ENCODE measurements at places on chromosomes 4 and X.

DNA sequence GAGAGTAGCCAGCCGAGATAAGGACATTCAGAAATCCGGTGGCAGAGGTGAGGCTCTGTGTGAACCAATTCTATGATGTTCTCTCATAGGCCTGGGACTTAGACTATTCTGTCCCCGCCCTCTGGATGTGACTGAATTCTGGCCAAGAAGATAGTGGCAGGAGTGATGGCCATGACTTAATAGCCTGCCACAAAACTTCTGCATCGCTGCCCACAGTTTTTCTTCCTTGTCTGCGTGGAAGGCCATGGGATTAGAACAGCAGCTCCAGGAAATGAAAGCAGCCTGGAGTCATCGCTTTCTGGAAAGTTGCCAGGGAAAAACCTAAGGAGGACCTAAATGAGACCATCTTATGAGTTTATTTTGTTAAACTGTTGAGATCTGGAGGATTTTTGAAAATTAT lies 134.7 kb downstream of the F11 start:
- no peak for DNase-seq

DNA sequence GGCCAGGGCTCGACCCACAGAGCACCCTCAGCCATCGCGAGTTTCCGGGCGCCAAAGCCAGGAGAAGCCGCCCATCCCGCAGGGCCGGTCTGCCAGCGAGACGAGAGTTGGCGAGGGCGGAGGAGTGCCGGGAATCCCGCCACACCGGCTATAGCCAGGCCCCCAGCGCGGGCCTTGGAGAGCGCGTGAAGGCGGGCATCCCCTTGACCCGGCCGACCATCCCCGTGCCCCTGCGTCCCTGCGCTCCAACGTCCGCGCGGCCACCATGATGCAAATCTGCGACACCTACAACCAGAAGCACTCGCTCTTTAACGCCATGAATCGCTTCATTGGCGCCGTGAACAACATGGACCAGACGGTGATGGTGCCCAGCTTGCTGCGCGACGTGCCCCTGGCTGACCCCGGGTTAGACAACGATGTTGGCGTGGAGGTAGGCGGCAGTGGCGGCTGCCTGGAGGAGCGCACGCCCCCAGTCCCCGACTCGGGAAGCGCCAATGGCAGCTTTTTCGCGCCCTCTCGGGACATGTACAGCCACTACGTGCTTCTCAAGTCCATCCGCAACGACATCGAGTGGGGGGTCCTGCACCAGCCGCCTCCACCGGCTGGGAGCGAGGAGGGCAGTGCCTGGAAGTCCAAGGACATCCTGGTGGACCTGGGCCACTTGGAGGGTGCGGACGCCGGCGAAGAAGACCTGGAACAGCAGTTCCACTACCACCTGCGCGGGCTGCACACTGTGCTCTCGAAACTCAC lies 3.6 kb downstream of the MID1IP1 start:
- peak; percentile 40 for DNase-seq

- DNase-seq: no peak
Observed at GRCh38 chr4:109444182-109444844, 10.7 kb downstream of the SEC24B start.

- DNase-seq: no peak
Observed at GRCh38 chr4:8606476-8606875, 13.9 kb downstream of the CPZ start.

DNA sequence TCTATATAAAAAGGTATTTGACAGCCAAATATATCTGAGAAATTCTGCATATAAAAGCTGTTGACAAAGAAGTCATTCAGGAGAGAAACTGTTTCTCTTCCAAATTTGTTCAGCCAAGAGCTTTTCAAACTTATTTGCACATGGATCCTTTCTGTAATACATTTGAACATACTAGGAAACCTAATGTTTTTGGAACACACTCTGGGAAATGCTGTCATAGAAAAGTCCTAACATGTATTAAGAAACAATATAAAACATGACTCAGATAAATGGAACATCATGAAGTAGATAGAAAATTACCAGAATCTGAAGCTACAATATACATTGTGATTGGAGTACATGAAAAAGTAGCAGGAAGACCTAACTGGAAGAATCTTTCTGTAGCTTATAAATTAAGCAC lies 781.5 kb upstream of the EPHA5 start:
- no peak for DNase-seq

DNA sequence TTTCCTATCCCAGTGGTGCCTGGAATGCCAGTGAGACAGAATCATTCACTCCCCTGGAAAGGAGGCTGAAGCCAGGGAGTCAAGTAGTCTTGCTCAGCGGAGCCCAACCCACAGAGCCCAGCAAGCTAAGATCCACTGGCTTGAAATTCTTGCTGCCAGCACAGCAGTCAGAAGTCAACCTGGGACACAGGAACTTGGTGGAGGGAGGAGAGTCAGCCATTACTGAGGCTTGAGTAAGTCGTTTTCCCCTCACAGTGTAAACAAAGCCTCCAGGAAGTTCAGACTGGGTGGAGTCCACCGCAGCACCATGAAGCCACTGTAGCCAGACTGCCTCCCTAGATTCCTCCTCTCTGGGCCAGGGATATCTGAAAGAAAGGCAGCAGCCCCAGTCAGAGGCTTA lies 283.2 kb upstream of the CPEB2 start:
- no peak for DNase-seq

GRCh38 chr4:76601791-76602190 lies 166.8 kb downstream of the SHROOM3 start:
- DNase-seq: no peak

DNA sequence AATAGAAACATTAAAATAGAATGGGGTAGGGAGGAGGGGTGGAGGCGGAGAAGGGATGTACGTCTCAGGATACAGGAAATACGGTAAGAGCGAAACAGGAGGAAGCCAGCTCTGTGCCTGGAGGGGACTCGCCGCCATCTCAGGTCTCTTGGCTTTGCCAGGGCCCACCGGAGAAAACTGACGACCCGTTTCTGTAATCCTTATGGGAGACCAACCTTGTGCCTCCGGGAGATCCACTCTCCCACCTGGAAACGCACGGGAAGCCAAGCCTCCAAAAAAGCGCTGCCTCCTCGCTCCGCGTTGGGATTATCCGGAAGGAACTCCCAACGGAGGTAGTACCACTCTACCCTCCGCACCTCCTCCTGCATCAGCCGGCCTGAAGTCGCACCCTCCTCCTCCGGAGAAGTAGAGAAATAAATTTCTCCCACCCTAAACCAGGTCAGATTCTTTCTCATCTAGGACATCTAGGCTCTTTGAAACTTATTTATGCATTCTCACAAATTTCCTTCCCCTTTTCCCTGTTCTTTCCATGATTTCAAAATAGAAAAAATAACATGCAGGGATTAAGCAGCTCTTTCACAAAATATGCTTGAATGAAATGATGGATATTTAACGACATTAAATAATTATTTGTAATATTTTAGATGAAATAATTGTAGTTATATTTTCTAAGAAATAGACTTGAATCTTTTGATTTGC lies at the start of gene NBDY:
NBDY (plus strand) TSS at position 92 of the 699 bp plus-strand sequence; CDS start at position 203, 111 bp downstream.
- DNase-seq: peak; percentile 75

DNA sequence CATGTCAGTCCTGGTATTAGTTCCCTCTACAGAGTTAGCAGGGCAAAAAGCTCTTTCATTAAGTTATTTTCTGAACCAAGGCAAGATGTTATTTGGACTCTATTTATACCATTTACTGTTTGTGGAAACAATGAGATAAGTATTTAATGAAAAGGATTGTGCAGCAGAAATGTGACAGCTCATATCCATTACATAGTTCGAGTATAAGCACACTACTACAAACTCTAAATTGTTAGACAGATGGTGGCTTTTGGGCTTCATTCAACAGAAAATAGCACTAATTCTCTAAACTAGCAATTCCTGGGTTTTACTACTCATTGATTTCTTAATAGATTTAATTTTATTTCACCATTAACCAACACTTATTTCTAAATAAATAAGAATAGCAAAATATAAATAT lies 95.2 kb upstream of the ANK2 start:
- DNase-seq: no peak

DNA sequence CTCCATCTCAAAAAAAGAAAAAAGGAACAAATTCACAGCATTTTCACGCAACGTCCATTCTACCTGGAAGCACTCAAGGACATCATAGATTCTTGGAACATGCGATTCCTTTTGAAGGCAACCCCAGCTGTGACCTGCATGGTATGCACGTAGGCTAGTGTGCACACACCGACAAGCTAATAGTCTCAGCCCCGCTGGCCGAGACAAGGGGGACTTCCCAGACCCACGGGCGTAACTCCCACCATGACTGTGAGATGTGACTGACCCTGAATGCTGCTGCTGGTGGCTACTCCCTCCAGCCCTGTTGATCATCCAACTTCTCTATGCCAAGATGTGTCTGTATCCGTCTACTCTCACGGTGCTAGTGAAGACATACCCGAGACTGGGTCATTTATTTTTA lies 78.3 kb downstream of the CRLF2 start:
- DNase-seq: no peak

DNA sequence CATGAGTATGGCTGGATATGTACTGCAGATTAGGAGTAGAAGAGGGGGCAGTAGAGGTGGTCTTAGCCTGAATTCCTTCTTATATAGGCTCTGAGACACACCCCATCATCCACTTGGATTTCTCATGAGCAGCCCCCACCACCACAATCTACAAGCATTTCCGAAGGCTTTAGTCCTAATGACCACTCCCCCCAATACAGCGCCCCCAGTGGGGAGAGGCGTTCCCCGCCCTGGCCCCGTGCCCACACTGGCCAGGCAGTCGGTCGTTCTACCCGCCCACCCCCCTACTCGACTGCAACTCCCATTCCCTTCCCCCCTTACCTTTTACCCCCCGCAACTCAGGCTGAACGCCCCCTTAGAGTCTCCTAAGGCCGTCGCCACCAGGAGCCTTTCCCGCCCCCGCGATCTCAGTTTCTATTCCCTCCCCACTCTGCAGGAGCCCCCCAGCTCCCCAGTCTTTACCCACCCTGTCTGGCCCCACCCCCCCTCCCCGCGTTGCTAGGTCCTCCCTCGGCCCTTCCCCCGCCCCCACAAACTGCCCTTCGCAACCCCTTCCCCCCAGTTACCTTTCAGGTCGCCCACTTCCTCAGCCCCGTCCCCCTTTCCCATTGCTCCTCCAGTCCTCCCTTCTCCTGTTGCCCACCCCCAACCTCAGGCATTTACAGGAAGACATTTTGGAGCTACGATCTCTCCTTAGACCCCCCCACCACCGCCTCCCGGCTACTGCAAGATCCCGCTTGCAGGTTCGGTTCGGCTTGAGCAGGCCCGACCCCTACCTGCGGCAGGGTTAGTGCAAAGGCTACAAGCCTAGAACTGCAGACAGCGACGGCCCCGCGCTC lies 468 bp downstream of the ZMYM3 start:
- peak; percentile 29 for DNase-seq

DNA sequence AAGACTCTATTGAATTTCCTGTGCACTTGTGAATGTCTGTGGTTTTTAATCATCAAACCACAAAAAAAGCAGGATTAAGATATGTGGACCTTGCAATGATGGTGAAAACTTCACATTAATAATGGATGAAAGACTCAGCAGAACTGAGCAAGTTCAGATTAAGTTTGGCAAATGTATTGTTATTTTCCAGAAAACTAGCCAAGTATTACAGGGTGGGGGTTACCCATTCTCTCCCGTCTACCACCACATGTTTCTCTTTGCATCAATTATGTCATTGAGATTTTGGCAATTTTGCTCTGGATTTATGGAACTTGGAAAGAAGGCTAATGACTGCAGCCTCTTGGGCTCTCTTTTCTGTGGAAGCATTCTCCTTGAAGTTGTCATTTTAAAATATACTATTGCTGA lies 577.1 kb downstream of the ANKRD50 start:
- no peak for DNase-seq

DNA sequence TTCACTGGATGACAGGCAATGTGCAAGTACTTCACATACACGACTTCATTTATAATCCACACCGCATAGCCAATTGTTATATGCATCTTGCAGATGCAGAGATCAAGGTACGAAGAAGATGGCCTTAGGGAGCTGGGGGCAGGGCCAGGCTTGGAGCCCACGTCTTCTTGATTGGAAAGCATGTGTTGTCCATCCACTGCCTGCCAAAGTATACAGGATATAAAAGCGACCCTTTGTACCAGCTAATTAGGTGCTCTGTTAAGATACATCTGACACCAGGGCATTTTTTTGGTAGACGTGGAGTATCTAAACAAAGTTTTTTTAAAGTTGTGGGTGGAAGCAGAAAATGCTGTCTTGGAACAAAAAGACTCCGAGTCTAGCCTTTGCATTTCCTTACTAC lies 1.4 kb downstream of the C4orf36 start:
- no peak for DNase-seq
